ENCODE measurements at places on chromosomes 1 and 21. TPM values are rescaled to one million over a fixed set of nuclear protein-coding genes. Genes with fewer than 3 reads are reported as not detected.

The IL20 gene
- total RNA-seq = not detected

GRCh38 chr1:29953961-29954360 is 717.6 kb downstream of the PTPRU start:
- no peaks in the 10 kb centered on the region for H3K4me1 ChIP-seq
- DNase-seq = no peak
- H3K27me3 ChIP-seq = peaks cover 5% of the 10 kb centered on the region

DNA sequence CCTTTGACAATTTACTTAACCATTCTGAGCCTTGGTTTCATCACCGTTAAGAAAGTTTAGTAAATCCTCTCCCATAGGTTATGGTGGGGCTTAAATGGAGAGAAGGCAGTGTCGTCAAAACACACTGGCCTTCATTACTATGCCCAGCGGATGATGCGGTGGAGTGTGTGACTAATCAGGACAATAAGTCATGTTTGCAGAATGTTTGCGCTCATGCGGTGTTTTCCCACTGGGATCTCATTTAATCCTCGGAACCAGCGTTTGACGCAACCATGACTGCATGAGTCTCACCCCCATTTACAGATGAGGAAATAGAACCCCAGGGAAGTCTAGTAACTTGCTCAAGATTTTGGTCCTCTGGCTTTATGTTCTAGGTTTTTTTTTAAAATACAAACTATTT is 17.5 kb downstream of the SLC26A9 start:
- DNase-seq = no peak
- H3K36me3 ChIP-seq = no peaks in the 10 kb centered on the region
- no peak overlapping the region for H3K4me3 ChIP-seq
- no peaks in the 10 kb centered on the region for H3K4me1 ChIP-seq

DNA sequence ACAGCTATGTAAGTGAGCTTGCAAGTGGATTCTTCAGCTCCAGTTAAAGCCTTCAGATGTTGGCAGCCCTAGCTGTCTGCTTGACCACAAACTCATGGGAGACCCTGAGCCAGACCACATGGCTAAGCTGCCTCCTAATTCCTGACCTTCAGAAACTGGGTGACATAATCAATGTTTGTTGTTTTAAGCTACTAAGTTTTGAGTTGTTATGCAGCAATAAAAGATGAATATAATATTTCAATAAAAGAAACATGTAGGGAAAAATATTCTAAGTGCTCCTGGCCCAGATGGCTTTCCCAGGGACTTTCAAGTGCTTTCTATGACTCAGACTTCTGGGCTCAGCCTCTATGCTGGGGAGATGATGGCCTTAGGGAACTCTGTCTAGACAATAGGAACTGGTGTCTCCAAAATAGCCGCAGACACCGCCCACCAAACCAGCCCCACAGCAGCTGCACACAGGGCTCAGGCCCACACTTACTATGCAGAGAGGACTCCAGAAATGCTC is 20.3 kb upstream of the AZIN2 start:
- H3K4me3 ChIP-seq = no peak overlapping the region
- DNase-seq = no peak
- peaks cover 3% of the 10 kb centered on the region for H3K27me3 ChIP-seq
- H3K4me1 ChIP-seq = peaks cover under 1% of the 10 kb centered on the region
